CD4-positive, alpha-beta T cell treated with Interleukin-6 at 100 ng/mL for 8 hours (primary cell): ENCODE measurements at places on chromosomes 5 and 9.

GRCh38 chr5:82163452-82164175 is 114.5 kb downstream of the RPS23 start:
- DNase-seq, result no peak

GRCh38 chr5:173204185-173204979 is 30.6 kb downstream of the NKX2-5 start:
- no peak for DNase-seq

- no peak for DNase-seq
These were observed 778.3 kb downstream of the PRELID2 start for GRCh38 chr5:145056800-145057199.

GRCh38 chr9:129751841-129752801 is 721 bp downstream of the PTGES start:
- DNase-seq, result no peak

GRCh38 chr9:91193658-91194391 is 167.9 kb downstream of the AUH start:
- peak; percentile 47 for DNase-seq

- no peak for DNase-seq
These were observed 7.7 kb downstream of the LHFPL2 start for GRCh38 chr5:78640662-78641474.

DNA sequence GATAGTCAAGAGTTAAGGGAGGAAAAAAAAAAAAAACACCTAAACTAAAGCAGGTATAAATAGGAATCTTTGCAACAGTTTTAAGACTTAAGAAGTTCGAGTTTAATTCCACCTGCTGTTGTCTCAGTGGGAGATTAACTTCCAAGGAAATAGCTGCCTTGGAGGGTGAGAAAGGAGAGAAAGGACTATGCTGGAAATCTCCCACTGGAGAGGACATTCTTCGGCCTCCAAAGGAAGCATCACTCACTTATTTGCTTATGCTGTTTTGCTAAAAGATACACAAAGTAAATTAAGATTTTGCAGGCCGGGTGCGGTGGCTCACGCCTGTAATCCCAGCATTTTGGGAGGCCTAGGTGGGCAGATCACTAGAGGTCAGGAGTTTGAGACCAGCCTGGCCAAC is 317.9 kb upstream of the MPDZ start:
- DNase-seq, result no peak

DNA sequence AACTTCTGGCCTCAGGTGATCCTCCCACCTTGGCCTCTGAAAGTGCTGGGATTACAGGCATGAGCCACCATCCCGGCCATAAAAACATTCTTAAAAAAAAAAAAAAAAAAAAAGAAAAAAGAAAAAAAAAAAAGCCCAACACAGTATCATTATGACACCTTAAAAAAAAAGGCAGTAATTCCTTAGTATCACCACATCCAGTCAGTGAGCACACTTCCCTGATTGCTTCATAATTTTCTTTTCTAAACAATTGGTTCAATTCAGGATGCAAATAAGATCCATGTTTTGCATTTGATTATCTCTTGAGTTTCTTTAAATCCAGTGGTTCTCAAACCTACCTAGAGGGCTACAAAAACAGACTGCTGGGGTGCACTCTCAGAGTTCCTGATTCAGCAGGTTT is 182.5 kb downstream of the CDK5RAP2 start:
- no peak for DNase-seq

GRCh38 chr9:93020151-93020550 is 38.4 kb upstream of the SUSD3 start:
- no peak for DNase-seq

DNA sequence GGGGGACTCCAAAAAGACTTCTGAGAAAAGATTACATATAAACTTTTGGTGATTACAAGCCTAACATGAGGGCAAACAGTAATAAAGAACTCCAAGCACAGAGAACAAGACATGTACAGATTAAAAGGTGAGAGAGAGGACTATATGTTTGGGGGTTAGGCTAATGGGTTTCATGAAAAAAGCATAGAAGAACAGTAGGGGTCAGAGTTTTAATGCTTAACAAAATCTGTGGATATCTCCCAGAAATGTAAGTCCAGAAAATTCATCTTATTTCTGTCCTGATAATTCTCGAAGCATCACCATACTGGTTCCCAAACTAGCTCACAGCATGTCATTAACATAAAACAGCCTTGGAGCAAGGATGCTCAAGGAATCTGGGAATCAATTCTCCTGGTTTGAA is 137.2 kb downstream of the ARRDC3 start:
- no peak for DNase-seq

DNA sequence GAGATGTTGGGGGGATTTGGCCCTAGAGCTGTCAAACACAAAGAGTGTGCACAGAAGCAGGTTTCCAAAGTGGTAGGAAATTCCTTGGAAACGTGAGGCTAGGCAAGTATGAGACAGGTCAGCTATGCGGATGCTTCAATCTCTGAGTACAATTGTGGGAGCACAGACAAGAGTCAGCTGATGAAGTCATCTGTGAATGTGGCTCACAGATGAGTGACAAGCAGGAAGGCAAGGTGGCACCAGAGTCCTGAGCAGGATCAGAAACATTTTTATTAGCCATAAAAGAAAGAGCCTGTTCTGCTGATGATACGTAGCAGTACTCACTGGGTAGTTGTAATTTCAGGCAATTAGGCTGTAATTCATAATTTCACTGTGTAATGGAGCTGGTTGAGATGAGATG is 117.0 kb downstream of the DCP2 start:
- DNase-seq, result no peak

DNA sequence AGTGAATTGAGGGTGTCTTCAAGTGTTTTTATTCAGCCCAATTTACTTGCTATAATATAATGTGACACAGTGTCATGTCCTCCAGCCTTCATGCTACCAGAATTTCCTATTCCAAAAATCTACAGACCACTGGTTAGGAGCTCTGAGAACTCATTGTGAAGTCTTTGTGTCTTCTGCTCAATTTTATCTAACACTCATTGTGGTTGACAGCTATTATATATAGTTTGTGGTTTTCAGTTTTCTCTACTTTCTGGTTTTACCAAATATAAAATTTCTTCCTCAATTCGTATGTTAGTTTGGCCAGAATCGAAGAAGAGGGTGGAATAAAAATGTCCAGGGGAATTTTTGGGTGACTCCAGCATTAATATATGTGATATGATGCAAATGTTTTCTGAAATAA is 509.3 kb upstream of the NUDT12 start:
- no peak for DNase-seq
